ENCODE measurements at places on chromosomes 16 and 17. TPM values are rescaled to one million over a fixed set of nuclear protein-coding genes. Genes with fewer than 3 reads are reported as not detected.

DNA sequence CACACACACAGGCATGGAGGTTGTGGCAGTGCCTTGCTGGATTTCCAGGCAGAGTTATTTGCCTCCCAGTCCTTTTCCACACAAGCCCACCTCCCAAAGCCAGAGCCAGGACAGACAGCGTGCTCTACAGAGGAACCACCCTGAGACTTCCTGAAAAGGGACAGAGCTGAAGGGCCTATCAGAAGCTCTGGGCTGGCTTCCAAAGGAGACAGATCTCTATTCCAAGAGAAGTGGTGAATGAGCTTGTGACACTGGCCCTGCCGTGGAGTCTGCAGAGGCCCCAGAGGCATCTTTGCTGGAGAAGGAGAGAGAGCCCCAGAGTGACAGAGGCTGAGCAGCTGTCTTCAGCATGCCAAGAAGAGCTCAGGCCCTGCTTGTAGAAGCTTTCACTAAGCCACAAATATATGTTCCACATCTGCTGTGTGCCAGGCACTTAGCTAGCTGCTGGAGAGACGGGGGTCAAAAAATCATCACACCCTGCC lies 8.3 kb upstream of the LPCAT2 start:
- H3K27ac ChIP-seq: no peak overlapping the region
- no peaks in the 10 kb centered on the region for H3K27me3 ChIP-seq
- H3K4me3 ChIP-seq: no peak overlapping the region
- peak; percentile 74 for DNase-seq
- H3K4me1 ChIP-seq: peaks cover 45% of the 10 kb centered on the region

GRCh38 chr16:4344983-4345835 lies 5.9 kb downstream of the PAM16 start:
- H3K27me3 ChIP-seq: no peaks in the 10 kb centered on the region
- peak; percentile 65 for DNase-seq
- H3K27ac ChIP-seq: no peak overlapping the region
- H3K4me1 ChIP-seq: peaks cover 13% of the 10 kb centered on the region
- no peaks in the 10 kb centered on the region for H3K36me3 ChIP-seq

The CA4 gene
- not detected for total RNA-seq

DNA sequence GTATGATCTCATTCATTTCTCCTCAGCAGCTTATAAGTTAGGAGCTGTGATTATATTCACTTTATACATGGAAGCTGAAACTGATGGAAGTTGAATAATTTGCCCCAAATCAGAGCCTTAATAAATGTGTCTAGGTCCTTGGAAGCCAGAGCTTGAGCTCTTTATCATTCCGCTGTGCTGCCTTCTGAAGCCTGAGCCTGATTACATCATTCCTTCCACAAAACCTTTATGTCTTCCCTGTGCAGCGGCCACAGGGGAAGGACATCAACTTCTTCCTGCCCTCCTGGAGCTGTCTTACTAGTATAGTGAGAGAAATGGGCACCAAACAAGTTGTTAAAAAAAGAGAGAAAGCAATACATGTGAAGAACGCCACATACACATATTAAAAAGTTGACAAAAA lies 6.8 kb downstream of the TNRC6C start:
- H3K4me1 ChIP-seq: no peaks in the 10 kb centered on the region
- H3K27ac ChIP-seq: no peak overlapping the region
- H3K27me3 ChIP-seq: no peaks in the 10 kb centered on the region
- H3K4me3 ChIP-seq: no peak overlapping the region

DNA sequence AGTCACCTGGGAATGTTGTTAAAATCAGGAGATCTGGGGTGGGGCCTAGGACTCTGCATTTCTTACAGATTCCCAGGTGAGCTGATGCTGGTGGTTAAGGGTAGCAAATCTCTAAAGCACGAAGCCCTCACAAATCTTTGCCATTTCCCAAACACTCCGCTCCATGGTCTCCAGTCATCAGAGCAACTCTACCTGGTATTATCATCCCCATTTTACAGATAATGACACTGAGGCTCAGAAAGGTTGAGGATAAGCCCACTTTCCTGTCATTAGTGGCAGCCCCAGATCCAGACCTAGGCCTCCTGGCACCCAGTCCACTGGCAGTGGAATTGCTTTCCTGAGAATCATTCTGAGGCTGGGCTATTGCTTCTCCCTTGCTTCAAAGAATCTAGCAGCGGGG lies 8.7 kb downstream of the SLC46A1 start:
- H3K27ac ChIP-seq: no peak overlapping the region
- no peaks in the 10 kb centered on the region for H3K4me1 ChIP-seq
- DNase-seq: no peak
- no peak overlapping the region for H3K4me3 ChIP-seq
- H3K36me3 ChIP-seq: peaks cover 15% of the 10 kb centered on the region

- H3K4me1 ChIP-seq: no peaks in the 10 kb centered on the region
- H3K36me3 ChIP-seq: peaks cover 22% of the 10 kb centered on the region
- no peak overlapping the region for H3K27ac ChIP-seq
- DNase-seq: no peak
- no peak overlapping the region for H3K4me3 ChIP-seq
These were observed 22.6 kb downstream of the MRM3 start for GRCh38 chr17:804541-805435.
